Smooth muscle cell of trachea (primary cell): ENCODE measurements at places on chromosomes 5 and 9. TPM values are rescaled to one million over a fixed set of nuclear protein-coding genes. Genes with fewer than 3 reads are reported as not detected.

SLC45A2 gene
- total RNA-seq = under 0.01 TPM in 1 of 2 replicates, not detected in the other

SLC6A18 gene
- total RNA-seq = not detected in 2 replicates

RASGRF2 gene
- total RNA-seq = 7.7 and 9.1 TPM in 2 replicates

GABBR2 gene
- total RNA-seq = 0.33 and 1.3 TPM in 2 replicates

SLC9A3 gene
- 0.87 and 1.3 TPM in 2 replicates for total RNA-seq

CDKN2B-AS1 gene
- 4.5 and 10.9 TPM in 2 replicates for total RNA-seq

AIF1L gene
- total RNA-seq = 3.1 and 6.8 TPM in 2 replicates

NTNG2 gene
- total RNA-seq = 2.0 and 4.8 TPM in 2 replicates

FBXL7 gene
- 7.3 and 8.3 TPM in 2 replicates for total RNA-seq

EQTN gene
- not detected in 2 replicates for total RNA-seq

MVB12B gene
- 3.2 and 3.8 TPM in 2 replicates for total RNA-seq

TEX48 gene
- not detected in 2 replicates for total RNA-seq
